Kasumi-1 (cell line): ENCODE measurements at places on chromosomes 13 and 19.

DNA sequence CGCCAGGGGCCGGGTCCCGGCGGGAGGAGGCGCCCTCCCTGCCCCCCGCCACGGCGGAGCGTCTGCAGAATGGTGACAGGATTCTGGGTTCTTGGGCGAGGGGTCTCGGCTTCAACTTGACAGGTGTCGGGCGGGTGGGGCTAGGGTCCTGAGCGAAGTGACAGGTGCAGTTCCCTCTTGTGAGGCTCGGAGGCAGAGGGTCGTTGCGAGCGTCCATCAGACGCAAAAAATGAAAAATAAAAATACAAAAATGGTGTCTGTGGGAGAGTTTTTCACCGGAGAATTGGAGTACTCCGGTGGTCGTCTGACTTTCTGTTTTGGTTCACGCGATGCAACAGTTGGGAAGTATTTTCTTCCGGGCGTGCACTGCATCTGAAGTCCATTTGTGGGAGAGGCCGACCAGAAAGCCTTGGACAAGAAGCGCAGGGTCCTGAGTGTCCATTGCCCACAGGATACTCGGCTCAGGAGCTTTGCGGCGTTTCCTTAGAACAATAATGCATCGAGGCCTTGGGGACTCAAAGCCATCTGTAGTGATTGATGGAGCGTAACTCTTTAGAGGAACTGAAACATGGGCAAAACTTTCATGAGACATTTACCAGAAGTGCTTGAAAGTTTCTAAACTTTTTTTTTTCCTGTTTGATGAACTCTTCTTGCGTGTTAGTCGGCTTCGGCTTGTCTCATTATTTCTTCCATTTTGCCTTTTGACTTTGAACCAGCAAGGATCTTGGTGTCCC lies 759 bp downstream of the RB1 start:
- peak; percentile 45 for DNase-seq

GRCh38 chr13:27622102-27622820 lies 569 bp downstream of the POLR1D start:
- peak; percentile 3 for DNase-seq

GRCh38 chr19:6164906-6165531 lies 29.6 kb downstream of the ACSBG2 start:
- DNase-seq = no peak

DNA sequence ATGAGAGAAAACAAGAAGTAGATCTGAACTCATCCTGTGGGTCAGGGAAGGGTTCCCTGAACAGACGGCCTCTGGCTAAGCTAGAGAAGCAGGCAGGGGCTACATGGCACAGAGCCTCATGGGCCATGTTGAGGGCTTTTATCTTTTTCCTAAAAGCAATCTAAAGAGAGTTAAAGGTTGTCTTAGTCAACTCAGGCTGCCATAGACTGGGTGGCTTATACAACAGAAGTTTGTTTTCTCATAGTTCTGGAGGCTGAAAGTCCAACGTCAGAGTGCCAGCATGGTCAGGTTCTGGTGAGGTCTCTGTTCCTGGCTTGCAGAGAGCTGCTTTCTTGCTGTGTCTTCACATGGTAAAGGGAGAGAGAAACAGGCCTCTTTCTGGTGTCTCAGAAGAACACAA lies 2.9 kb upstream of the MBNL2 start:
- DNase-seq = no peak

GRCh38 chr19:47253467-47253881 lies 2.9 kb upstream of the CCDC9 start:
- DNase-seq = no peak

DNA sequence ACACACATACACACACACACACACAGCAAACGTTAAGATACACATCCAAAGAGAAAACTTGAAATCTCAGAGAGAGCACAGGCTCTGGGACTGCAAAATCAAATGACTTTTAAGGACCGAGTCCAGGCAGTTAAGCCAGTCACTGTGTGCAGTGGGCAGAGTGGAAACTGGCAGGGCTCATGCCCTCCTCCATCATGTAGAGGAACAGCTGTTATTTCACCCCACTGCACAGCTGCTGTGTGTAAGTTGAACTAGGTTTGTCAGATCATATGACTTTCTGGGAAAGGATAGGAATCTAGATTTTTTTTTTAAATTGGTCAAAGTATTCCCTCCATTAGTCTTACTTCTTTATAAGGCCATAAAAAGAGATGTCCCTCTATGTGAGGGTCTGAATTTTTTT lies 1002.1 kb downstream of the UQCRFS1 start:
- no peak for DNase-seq

GRCh38 chr13:25657157-25657556 lies 285.4 kb downstream of the ATP8A2 start:
- DNase-seq = no peak

DNA sequence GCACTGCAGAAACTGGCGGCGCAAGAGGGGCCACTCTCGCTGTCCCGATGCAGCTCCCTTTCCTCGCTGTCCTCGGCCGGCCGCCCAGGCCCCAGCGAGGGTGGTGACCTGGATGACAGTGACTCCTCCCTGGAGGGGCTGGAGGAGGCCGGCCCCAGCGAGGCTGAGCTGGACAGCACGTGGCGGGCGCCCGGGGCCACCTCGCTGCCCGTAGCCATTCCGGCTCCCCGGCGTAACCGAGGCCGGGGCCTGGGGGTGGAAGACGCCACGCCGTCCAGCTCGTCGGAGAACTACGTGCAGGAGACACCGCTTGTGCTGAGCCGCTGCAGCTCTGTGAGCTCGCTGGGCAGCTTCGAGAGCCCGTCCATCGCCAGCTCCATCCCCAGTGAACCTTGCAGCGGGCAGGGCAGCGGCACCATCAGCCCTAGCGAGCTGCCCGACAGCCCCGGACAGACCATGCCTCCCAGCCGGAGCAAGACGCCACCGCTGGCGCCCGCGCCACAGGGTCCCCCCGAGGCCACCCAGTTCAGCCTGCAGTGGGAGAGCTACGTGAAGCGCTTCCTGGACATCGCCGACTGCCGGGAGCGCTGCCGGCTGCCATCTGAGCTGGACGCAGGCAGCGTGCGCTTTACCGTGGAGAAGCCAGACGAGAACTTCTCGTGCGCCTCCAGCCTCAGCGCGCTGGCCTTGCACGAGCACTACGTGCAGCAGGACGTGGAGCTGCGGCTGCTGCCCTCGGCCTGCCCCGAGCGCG lies 12.4 kb downstream of the C19orf25 start:
- DNase-seq = no peak

- no peak for DNase-seq
Observed at GRCh38 chr19:55474269-55475265, 1.9 kb upstream of the ZNF628 start.

- no peak for DNase-seq
Observed at GRCh38 chr19:39084732-39085080, 538 bp downstream of the ACP7 start.

GRCh38 chr13:66365101-66365500 lies 865.0 kb downstream of the PCDH9 start:
- no peak for DNase-seq

DNA sequence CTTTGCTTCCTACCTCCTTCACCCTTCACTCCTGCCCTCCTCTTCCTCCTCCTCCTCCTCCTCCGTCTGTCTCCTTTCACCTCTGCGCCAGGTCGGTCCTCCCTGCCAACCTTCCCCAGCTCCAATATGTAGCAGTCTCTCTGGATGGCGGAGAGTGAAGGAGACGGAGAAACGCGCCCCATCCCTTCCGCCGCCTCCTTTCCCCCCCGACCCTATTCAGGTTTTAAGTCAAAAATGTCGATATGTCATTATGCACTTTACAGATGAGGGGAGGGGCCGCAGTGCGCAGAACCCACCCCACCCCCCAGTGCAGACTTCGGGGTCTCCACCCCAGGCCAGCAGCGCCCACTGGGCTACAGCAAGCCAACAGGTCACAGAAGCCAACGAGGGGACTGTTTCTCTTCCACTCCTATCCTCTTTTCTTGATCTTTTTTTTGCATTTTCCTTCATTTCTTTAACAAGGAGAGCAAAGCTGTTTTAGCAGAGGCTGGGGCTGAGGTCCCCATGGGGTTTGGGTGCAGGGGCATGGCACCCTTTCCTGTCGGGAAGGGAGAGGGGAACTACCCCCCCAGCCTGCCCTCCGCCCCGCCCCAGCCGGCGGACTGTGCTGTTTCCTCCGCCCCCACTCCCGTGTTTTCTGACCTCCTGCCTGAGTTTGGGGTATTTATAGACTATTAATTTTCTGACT lies 9.2 kb downstream of the MIDN start:
- no peak for DNase-seq

DNA sequence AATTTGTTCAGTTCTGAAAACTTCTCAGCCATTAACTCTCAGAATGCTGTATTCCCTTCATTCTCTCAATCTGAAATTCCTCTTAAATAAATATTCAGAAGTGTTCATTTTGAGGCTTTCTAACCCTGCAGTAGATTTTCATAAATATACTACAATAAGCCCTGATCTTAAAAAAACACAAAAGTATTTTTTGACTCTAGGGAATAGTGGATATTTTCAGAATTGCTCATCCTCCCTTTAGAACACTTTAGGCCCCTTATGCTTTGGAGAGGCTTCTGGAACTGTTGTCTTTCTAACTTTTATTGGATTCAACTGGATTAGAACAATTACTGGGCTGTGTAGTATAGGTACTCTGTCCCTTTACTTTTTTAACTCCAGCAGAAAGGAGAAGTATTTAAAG lies 1662.6 kb upstream of the MIR17HG start:
- DNase-seq = no peak

GRCh38 chr13:65744836-65745235 lies 1485.3 kb downstream of the PCDH9 start:
- DNase-seq = no peak

GRCh38 chr19:4754248-4754647 lies 30.6 kb upstream of the DPP9 start:
- peak; percentile 8 for DNase-seq

GRCh38 chr19:2578391-2578890 lies 102.5 kb downstream of the GADD45B start:
- no peak for DNase-seq

GRCh38 chr13:34300559-34300958 lies 482.6 kb downstream of the RFC3 start:
- DNase-seq = peak; percentile 2

DNA sequence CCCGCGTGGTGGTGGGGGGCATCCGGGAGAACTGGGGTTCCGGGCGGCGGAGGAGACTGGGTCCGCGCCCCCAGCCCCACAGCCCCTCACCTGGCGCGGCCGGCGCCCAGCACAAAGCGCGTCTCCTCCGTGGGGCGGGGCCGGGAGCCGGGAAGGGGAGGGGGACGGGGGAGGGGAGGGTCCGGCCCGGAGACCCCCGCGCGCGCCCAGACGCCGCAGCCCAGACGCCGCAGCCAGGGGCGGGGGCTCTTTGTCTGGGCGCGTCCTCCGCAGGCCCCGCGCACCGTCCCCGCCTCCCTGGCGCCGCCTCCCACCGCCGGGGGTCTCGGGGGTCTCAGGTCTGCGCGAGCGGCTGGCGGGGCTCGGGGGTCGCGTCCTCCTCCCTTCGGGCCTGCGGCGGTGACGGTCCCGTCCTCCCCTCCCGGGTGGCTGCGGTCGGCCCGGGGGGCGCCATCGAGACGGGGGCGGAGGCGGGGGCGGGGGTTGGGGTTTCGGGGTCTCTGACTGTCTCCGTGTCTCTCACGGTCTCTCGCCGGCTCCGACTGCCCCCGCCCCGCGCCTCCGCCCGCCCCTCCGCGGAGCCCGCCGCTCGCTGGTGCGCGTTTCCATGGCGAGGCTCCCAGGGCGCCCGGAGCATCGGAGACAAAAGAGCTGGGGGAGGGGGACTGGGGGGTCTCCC lies at the start of gene PLPPR3:
PLPPR3 (minus strand) TSS at position 131 of the 679 bp plus-strand sequence. CDS start 396 bp downstream, outside the sequence.
- peak; percentile 41 for DNase-seq

DNA sequence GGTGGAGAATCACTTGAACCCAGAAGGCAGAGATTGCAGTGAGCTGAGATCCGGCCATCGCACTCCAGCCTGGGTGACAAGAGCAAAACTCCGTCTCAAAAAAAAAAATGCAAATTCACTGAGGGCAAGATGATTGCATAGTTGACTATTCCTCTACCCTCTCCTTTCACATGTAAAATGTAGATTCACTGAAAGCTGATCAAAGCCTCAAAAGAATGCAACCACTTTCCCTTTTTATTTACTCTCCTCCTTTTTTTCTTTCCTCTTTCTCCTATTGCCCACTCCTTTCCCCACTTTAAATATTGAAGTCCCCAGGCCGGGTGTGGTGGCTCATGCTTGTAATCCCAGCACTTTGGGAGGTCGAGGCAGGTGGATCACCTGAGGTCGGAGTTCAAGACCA lies 6.3 kb downstream of the TEX101 start:
- DNase-seq = no peak

DNA sequence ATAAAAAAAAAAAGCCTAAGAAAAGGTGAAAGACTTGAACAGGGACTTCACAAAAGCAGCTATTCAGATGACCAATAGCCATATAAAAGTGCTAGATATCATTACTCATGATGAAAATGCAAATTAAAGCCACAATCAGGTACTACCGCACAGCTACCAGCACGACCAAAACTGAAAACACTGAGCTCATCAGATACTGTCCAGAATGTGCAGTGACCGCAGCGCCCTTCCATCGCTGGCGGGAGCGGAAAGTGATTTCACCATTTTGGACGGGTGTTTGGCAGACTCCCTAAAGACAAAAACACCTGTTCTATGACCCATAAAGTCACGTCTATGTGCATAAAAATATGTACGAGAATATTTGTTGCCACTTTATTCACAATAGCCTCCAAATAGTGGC lies 60.7 kb downstream of the SLC6A16 start:
- DNase-seq = no peak

DNA sequence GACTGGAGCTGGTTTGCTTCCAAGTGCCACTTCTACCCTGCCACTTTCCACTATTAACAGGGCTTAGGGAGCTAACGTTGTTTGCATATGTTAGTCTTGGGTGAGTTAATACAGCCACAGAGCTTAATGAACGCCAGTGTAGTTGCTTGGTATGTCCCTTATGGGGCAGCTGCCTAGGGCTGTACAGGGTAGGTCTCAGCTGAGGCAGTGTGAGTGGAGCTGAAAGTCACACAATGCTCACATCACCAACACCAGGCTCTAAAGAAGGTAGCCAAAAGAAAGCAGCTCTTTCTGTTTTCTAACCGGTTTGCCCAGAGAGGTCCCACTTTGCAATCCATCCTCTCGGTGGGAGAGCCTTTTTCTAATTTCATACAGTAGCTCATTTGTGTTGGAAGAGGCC lies 186.2 kb downstream of the RGCC start:
- no peak for DNase-seq

DNA sequence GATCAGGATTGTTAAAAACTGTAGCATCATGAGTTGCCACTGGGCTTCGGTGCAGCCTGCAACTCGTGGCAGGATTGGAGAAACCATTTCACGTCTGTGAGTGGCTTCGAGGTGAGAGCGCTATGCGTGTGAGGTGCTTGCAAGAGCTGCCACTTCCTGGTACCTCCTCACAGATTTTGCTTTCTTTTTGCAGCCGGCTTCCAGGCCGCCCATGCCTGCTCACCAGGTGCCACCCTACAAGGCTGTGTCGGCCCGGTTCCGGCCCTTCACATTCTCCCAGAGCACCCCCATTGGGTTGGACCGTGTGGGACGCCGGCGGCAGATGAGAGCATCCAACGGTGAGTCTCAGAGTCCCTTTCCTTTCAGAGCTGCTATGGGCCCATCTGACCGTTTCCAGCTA lies 57.9 kb upstream of the C1QTNF9 start:
- no peak for DNase-seq

GRCh38 chr13:99836291-99836690 lies 135.3 kb downstream of the ZIC5 start:
- DNase-seq = no peak

- no peak for DNase-seq
Observed at GRCh38 chr19:15418231-15418578, 583 bp downstream of the AKAP8L start.
